ENCODE measurements at places on chromosomes 1 and 21.

DNA sequence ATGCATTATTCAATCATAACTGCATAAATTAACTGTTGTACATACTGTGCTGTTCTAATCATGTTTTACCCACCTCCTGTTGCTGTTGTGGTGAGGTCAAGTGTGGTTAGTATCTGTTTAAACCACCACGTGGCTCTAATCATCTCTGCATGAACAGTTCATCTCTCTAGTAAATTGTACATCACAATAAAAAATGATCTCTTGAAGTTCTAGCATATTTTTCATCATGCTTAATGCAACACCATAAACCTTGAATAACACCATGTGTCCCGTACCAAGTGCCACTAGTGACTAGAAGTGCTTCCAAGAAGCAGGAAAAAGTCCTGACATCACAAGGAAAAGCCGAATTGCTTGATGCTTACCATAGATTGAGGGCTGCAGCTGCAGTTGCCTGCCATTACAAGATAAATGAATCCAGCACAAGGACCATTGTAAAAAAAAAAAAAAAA lies 51.7 kb downstream of the SNRPE start:
- DNase-seq = no peak

- DNase-seq = no peak
Observed at GRCh38 chr1:54339126-54339525, 67.1 kb downstream of the SSBP3 start.

DNA sequence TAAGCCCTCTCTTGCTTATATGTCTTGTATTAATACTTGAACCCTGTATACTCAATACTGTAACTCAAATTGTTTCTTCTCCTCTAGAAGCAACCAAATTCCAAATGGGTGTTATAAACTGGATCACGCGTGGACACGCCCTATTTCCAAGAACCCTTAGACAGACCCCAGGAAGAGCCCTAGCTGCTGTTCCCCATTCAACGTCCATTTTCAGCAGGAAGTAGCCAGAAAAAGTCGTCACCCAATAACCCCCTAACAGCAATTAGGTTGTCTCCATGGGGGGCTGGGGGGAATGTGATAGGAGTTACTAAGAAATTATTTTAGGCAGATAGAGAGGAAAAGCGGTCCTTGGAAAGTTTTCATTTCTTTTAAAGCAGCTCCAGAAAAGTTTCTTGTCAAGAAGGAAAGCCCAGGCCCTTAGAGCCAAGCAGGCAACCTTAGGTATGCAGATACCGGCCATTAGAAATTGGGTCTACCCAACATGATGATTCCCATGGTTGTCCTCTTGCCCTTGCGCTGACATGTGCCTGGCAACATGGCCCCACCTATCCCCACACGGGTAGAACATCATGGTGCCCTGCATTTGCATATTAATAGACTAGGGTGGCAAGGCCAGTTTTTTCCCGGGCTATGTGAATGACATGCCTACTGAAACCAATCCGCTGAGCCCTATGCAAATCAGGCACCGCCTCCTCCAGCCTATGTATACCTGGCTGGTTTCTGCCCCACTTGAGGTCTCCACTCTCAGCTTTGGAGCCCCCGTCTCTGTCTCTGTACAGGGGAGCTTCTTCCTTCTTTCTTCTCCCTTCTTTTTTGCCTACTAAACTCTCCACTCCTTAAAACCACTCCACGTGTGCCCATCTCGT lies 4.0 kb upstream of the CD46 start:
- no peak for DNase-seq

DNA sequence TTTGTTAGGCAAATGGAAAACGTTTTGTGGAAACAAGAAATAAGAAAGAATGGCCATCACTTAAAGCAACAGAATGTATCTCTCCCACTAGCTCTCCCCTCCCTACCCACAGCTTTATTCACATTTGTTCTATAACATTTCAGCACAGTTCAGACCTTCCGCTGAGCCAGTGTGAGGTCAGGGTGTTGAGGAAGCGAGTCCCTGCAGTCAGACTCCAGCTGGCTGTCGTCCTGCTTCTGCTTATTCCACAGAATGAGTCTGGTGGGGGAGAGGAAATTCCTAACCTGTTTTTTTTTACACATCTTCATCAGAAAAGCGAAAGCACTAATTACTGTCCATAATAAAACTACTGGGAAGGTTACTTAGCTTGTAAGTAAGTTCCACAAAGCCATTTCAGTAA lies 39.0 kb downstream of the MRPL39 start:
- DNase-seq = no peak

DNA sequence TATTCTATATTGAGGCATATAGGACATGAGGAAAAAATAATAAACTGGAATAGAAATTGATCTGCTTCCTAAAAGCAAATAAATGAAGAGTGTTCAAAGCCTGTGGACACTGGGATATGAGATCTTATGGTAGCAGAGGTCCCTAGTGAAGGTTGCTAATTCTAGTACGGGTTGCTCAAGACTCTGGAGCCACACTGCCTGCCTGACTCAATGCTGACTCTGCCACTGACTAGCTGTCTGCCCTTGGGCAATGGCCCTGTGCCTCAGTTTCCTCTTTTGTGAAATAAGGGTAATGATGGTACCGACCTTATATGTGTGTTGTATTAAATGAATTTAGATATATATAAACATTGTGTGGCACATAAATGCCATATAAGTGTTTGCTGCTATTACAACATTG lies 59.0 kb upstream of the C1orf53 start:
- DNase-seq = no peak

- no peak for DNase-seq
Observed at GRCh38 chr1:78277253-78277652, 213.5 kb upstream of the PTGFR start.

GRCh38 chr1:247936415-247936814 lies 11.7 kb downstream of the OR2AJ1 start:
- no peak for DNase-seq

GRCh38 chr1:31891280-31891679 lies 46.9 kb downstream of the PTP4A2 start:
- no peak for DNase-seq

GRCh38 chr1:40932006-40932405 lies 47.5 kb upstream of the CTPS1 start:
- no peak for DNase-seq

DNA sequence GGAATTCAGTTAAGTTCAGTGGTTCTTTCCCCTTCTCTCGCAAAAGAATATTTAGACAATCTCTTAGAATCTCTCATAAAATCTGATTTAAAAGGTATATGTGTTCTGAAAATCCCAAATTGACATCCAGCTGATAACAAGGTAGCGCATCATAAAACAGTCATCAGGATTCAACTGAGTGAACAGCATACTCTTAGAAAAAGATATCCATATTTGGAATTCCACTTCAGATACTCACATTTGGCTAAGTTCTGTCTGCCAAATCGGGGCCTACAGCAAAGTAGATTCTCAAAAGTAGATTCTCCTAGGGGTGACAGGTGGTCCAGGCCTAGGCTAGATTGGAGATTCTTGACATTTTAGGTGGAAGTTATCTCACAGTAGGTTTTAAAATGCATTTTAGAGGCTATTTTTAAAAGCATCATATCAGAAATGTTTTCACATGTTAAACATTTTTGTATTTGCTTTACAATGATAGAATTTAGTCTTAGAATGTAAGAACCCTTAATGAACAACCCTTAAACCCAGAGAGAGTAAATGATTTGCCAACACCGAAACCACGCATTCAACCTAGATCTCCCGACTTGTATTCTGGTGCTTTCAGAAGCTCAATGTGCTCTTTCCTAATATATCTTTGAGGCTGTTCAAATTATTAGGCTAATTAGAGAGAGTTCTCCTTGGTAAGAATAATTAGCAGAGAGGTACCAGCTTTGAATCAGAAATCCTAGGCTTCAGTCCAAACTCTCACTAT lies 318.9 kb downstream of the LMO4 start:
- DNase-seq = no peak

DNA sequence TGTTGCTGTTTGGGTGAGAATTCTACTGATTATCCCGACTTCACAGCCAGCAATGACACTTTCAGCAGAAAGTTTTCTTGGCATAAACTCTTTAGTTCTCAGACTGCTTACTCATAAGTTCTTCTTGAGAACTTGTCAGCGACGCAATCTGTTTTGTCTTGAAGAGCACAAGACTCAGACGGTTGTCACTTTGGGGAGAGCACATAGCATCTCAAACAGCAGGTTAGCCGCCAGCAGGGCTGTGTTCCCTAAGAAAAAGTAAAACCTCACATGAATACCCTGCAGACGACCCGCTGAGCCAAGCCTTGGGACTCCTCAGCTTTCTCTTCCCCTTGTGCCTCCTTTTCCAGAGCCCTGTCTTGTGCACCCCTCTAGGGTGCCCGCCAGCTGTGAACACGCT lies 11.4 kb downstream of the AGMAT start:
- DNase-seq = no peak

DNA sequence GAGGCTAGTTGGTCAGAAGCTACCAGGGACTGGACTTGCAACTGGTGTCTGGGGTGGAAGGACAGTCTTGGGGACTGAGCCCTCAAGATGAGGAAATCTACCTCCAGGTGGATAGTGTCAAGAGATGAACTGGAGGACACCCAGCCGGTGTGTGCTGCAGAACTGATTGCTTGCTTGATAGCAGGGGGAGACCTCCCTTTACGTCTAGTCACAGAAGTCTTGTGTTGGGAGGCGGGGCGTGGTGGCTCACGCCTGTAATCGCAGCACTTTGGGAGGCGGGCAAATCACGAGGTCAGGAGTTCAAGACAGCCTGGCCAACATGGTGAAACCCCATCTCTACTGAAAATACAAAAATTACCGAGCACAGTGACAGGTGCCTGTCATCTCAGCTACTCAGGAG lies 4.9 kb downstream of the RCC2 start:
- DNase-seq = no peak

DNA sequence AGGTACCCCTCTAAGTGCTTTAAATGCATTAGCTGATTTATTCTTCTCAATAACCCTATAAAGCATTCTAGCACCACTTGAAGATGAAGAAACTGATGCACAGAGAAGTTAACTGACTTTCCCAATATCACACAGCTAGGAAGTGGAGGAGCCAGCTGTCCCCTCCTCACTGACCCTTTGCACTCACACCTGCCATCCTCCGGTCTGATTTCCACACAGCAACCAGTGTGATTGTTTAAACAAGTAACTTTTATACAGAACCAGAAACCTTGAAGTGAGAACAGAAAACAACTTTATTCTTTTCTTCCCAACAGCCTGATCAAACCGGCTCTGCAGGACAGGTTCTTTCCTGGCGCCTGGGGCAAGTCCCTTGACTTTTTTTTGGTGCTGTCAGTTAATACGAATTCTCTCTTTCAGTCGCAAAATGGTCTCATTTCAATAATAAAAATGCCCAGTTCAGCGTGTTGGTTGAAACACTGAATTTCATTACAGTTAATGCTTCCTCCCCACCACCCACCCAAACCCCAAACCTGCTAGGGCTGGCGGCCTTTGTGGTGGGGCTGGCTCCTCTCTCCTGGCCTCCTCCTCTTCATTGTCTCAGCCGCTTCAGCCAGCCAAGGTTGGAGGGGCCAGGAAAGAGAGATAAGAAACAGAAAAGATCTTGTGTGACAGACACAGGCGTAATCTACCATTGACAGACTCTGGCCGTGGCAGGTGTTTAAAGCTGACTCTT lies 26.4 kb upstream of the EEIG2 start:
- no peak for DNase-seq

DNA sequence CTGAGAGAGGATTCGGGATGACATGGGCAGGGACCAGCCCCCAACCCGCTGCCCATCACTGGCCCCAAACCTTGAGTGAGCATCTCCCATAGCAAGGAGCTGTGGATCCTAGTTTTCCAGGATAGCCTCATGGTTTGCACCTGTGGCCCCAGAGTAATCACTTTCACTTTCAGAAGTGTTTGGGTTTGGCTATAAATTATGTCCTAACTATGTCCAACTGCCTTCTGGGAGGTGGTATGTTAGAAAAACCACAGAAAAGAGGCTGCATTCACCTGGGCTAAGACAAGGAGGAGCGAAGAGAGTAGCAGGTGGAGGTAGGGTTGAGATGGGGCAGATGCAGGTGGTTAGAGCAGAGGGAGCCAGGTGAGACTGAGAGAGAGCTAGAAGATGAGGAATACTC lies 19.4 kb upstream of the CLIC6 start:
- no peak for DNase-seq

GRCh38 chr1:39639305-39640130 lies at the start of gene HEYL:
Gene HEYL, minus strand, starts transcription at chr1:39639643. Its CDS starts 18 bp downstream, at chr1:39639625.
- DNase-seq = peak; percentile 92

DNA sequence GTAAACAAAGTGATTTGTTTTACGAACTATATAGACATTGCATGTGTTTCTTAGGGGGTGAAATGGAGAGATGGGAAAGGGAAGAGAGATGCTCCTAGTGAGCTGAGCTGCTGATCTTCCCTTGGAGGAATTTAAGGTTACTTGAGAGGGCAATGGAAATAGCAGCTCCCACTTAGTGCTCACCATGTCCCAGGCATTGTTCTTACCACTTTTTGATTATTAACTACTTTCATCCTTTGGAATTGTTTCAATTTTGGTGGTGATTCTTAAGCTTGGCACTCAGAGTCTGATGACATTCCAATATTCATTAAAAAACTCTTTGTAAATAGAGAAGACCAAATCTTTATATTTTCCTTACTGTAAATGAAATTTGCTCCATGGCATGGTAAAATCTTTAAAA lies 124.9 kb downstream of the ITSN1 start:
- DNase-seq = no peak

DNA sequence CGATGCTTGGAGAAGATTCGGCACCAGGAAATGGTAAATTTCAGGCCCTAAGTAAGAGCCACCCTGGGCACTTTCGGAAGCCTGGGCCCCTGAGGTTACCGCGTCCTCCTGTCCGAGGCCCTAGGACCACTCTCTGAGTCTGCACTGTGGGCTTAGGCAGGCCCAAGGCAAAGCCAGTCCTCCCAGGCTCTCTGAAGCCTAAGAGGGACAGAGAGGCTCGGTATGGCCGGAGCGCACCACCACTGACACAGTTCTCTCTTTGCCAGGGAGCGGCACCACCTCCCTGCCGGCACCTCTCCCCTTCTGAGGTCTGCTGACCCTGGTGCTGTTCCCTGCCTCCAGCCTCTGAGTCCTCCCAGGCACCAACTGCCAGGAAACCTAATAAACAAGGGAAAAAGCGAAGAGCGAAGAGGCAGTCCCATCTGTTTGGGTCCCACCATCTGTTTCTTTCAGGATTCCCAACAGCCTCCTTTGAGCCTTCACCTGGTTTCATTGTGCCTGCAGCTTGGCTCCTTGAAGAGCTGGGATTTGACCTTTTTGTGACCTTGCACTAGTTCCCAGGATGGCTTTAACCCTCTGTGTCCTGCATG lies 57.7 kb downstream of the VWA5B1 start:
- no peak for DNase-seq

- no peak for DNase-seq
Observed at GRCh38 chr1:236092899-236093298, 28.0 kb upstream of the NID1 start.

GRCh38 chr1:40036574-40036973 lies 4.0 kb upstream of the CAP1 start:
- DNase-seq = no peak

All from upper lobe of right lung (tissue), 1 donor.